Natural killer cell (primary cell): ENCODE measurements at places on chromosomes 3 and 15. TPM values are rescaled to one million over a fixed set of nuclear protein-coding genes. Genes with fewer than 3 reads are reported as not detected.

- H3K4me1 ChIP-seq = no peaks in the 10 kb centered on the region
- H3K27me3 ChIP-seq = no peaks in the 10 kb centered on the region
- H3K4me3 ChIP-seq = no peak overlapping the region
- DNase-seq = no peak
- peaks cover 33% of the 10 kb centered on the region for H3K36me3 ChIP-seq
- H3K27ac ChIP-seq = no peak overlapping the region
These were observed 42.4 kb downstream of the SEC22A start for GRCh38 chr3:123244128-123244527.

DNA sequence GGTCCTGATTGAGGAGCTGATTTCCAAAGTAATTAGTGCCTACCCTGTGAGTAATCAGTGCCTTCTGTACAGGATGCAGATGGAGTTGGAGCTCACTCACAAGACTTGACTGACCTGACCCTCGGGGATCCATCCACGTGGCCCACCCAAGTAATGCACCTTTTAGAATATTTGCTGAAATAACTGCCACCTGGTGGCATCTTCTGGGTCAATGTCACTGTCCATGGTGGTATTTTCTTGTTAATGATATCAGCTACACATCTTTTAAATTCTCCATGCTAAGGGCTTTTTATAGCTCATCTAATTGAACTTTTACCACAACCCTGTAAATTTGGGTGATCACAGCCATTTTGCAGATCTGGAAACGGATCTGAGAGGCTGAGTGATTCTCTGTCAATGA is 74.3 kb upstream of the ANKRD34C start:
- DNase-seq = no peak
- H3K4me3 ChIP-seq = no peak overlapping the region
- H3K36me3 ChIP-seq = no peaks in the 10 kb centered on the region
- peaks cover 4% of the 10 kb centered on the region for H3K27me3 ChIP-seq

DNA sequence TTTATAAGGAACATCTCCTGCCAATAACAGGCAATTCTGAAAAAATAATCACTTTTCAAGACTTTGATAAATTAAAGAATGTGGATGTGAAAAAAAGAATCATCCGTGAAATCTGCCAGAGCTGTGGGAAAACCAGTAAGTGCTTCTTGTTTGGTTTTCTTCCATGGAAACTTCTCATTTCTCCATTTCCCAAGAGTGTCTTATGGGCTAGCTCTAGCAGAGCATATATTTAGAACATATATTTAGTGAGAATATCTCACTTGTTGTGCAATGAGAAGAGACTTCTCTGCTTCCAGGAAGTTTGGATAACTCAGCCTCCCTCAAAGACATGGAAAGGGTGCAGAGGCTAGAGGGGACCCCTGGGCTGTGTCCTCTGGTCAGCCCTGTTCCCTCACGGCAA is 49.9 kb downstream of the COL6A5 start:
- H3K4me3 ChIP-seq = no peak overlapping the region
- H3K27ac ChIP-seq = no peak overlapping the region
- no peak for DNase-seq
- no peaks in the 10 kb centered on the region for H3K36me3 ChIP-seq

DNA sequence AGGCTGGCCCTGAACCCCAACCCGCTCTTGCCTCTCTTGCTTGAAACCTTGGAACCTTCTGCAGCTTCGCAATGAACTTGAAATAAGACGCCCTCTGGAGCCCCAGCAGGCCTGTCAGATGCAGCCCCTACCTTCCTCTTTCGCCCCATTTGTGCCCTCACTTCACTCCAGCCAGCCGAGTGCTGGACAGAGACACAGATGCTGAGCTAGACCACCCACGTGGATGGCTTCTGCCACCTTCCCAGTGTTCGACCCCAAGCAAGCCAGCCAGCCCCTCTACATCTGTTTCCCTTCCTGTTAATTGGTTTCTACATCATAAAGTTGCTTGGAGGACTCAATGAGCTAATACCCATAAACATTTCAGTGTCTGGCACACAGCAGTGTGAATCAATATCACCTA is 23.8 kb upstream of the SNRPA1 start:
- DNase-seq = no peak
- H3K36me3 ChIP-seq = no peaks in the 10 kb centered on the region
- H3K4me1 ChIP-seq = peaks cover 24% of the 10 kb centered on the region
- no peak overlapping the region for H3K27ac ChIP-seq
- no peak overlapping the region for H3K4me3 ChIP-seq
- H3K27me3 ChIP-seq = no peaks in the 10 kb centered on the region

DNA sequence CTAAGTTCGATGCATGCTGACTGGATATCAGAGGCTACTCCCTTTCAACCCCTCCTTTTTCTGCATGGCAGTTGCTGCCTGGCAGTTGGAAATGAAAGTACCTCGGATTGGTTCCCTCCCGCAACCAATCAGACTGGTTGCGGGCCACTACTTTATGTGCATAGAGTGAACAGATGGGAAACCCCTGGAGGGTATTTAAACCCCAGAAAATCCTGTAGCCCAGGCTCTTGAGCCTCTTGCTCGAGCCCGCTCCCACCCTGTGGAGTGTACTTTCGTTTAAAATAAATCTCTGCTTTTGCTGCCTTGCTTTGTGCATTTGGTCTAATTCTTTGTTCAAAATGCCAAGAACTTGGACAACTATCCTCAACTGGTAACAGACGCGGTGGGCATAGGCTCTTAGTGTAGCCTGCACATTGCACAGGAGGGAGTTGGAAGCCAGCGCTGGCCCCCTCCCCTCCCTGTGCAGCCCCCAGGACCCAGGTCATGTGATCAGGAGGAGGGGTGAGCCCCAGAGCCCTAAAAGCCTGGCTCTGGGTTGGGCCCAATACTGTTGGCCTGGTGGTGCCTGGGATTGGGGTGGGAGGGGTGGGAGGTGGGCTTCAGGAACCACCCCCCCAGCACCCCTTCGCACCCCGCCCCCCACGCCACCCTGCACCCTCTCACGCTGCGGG is 26.8 kb downstream of the RHCG start:
- peaks cover 8% of the 10 kb centered on the region for H3K27me3 ChIP-seq
- no peak for DNase-seq
- H3K36me3 ChIP-seq = no peaks in the 10 kb centered on the region
- H3K4me1 ChIP-seq = no peaks in the 10 kb centered on the region

GRCh38 chr3:168085491-168086119 is 10.1 kb downstream of the GOLIM4 start:
- H3K4me1 ChIP-seq = no peaks in the 10 kb centered on the region
- no peak for DNase-seq
- H3K36me3 ChIP-seq = no peaks in the 10 kb centered on the region
- no peaks in the 10 kb centered on the region for H3K27me3 ChIP-seq
- no peak overlapping the region for H3K4me3 ChIP-seq

DNA sequence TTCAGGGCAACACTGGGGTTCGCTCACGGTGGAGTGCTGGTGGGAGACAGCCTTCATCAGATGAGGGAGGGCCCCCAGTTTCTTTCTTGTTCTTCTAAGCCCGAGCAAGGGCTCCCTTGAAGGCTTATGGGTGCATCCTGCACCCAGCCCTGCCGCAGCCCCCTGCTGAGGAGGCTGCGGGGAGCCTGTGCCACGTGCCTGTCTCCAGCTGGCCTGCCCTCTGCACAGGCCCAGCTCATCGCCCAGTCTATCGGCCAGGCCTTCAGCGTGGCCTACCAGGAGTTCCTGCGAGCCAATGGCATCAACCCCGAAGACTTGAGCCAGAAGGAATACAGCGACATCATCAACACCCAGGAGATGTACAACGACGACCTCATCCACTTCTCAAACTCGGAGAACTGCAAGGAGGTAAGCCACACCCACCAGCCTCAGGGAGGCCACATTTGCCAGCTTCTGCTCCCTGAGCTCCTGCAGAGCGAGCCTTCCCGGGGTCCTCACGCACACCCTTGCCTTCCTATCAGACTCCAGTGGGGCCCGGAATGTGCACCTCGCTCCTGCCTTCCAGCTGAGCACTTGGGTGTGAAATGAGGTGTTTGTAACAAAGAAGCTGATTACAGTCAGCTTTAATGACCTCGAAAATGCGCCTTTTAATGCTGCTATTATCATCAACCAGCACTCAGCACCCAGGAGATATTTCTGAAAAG is 164.3 kb downstream of the NSMCE3 start:
- no peak overlapping the region for H3K27ac ChIP-seq
- H3K27me3 ChIP-seq = no peaks in the 10 kb centered on the region
- H3K36me3 ChIP-seq = peaks cover 33% of the 10 kb centered on the region
- H3K4me1 ChIP-seq = peaks cover 13% of the 10 kb centered on the region
- no peak overlapping the region for H3K4me3 ChIP-seq

DNA sequence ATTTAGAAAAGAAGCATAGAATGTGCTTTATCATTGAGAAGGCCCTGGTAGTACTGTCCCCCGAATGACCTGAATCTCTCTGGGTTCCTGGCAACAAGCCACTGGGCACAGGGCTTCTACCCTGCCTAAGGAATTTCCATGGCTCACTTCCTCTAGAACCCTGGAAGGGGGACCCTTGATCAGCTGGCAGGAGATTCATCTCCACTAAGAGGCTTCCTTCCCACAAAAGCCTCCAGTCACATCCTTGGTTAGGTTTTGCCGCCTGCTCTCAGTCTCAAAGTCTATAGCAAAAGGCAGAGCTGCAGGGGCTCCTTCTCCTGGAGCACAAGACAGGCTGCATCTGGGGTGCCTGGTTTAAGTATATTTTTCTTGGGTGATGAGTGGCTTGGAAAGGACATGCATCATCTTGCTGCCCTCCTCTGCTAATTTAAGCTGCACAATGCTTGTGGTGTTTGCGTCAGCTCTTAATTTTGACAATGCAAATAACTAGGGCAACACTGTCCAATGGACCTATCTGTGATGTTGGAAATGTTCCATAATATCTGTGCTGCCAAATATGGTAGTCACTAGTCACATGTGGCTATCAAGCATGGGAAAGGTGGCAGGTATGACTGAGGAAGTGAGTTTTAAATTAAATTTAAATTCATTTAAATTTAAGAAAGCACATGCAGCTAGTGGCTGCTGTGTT is 33.4 kb upstream of the RARRES1 start:
- H3K27me3 ChIP-seq = no peaks in the 10 kb centered on the region
- H3K4me3 ChIP-seq = no peak overlapping the region
- H3K27ac ChIP-seq = no peak overlapping the region
- H3K36me3 ChIP-seq = no peaks in the 10 kb centered on the region
- no peaks in the 10 kb centered on the region for H3K4me1 ChIP-seq
- DNase-seq = no peak

DNA sequence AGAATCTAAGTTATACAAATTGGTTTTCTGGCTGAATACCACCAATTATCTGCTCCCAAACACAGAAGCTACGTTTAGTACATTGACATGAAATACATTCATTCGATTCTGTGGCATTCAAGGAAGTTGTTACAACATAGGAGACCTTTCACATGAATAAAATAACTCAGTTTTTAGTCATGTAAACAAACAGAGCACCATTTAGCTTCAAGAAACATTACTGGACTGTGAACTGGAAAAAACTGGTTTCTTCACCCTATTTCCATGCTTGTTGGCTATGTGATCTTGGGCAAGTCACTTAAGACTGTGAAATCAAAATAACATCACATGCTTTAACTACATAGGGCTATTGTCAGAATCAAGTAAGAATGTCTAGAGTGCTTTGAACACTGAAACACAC is 46.2 kb downstream of the NRG4 start:
- no peak overlapping the region for H3K27ac ChIP-seq
- DNase-seq = no peak
- H3K4me3 ChIP-seq = no peak overlapping the region
- no peaks in the 10 kb centered on the region for H3K4me1 ChIP-seq
- no peaks in the 10 kb centered on the region for H3K36me3 ChIP-seq
- no peaks in the 10 kb centered on the region for H3K27me3 ChIP-seq

GRCh38 chr3:144185276-144185675 is 213.7 kb downstream of the DIPK2A start:
- H3K4me1 ChIP-seq = no peaks in the 10 kb centered on the region
- H3K27me3 ChIP-seq = no peaks in the 10 kb centered on the region
- H3K36me3 ChIP-seq = no peaks in the 10 kb centered on the region

DNA sequence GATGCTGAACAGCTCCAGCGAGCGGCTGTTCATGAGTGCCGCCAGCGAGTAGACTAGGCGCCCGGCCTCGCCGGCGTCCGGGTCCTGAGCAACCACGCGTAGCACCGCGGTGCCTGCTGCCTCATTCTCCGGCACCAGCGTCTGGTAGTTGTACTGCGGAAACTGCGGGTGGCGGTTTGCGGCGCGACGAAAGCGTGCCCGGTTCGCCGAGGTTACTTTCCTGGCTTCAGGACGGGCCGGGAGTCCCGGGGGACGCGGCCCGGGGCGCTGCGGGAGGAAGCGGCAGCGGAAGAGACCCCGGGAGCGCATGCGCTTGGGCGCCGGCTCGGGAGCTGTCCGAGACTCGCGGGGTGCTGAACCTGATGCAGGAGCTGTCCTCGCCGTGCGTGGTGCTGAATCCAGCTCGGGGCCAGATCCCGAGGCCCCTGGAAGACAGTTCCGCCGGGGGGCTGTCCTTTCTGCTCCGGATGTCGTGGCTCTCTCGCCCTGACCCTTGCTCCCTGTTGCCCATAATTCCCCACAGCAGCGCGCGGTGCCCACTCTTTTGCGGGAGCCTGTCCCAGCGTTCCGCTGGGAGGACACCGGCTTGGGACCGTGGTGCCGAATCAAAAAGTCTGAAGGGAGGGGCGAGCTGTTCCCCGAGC is 1.1 kb downstream of the CELSR3 start:
- H3K4me3 ChIP-seq = no peak overlapping the region
- H3K27ac ChIP-seq = no peak overlapping the region
- peak; percentile 81 for DNase-seq
- H3K36me3 ChIP-seq = no peaks in the 10 kb centered on the region
- H3K27me3 ChIP-seq = peaks cover 16% of the 10 kb centered on the region

GRCh38 chr15:78565951-78566774 is 843 bp downstream of the CHRNA5 start:
- peak overlapping the region; percentile 49 for H3K4me3 ChIP-seq
- peaks cover 5% of the 10 kb centered on the region for H3K27me3 ChIP-seq
- H3K27ac ChIP-seq = no peak overlapping the region
- DNase-seq = no peak

DNA sequence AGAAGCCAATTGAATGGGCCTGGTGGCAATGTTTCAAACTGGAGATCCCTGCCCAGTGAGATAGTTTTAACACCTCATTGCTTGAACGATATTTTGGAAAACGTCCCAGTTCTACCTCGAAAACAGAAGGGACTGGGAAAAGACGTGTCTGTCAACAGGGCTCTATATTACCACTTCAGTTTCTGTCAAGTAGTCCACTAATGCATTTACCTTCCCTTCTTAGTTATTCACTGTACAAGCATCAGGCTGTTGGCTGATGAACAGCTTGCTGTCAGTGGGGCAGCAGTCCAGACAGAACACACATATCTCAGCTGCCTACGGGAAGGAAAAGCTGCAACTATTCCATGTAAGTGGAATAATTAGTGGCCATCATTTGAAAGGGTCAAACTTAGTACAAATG is 794.7 kb upstream of the GBE1 start:
- no peak overlapping the region for H3K27ac ChIP-seq
- H3K27me3 ChIP-seq = no peaks in the 10 kb centered on the region
- no peak for DNase-seq
- no peak overlapping the region for H3K4me3 ChIP-seq

PLCB2 gene
- 345 TPM for total RNA-seq

IGDCC3 gene
- not detected for total RNA-seq

PGBD4 gene
- 4.2 TPM for total RNA-seq

LMAN1L gene
- total RNA-seq = 0.94 TPM

CPOX gene
- 12.2 TPM for total RNA-seq
